AG04449 (cell line): ENCODE measurements at places on chromosomes 5 and 9.

DNA sequence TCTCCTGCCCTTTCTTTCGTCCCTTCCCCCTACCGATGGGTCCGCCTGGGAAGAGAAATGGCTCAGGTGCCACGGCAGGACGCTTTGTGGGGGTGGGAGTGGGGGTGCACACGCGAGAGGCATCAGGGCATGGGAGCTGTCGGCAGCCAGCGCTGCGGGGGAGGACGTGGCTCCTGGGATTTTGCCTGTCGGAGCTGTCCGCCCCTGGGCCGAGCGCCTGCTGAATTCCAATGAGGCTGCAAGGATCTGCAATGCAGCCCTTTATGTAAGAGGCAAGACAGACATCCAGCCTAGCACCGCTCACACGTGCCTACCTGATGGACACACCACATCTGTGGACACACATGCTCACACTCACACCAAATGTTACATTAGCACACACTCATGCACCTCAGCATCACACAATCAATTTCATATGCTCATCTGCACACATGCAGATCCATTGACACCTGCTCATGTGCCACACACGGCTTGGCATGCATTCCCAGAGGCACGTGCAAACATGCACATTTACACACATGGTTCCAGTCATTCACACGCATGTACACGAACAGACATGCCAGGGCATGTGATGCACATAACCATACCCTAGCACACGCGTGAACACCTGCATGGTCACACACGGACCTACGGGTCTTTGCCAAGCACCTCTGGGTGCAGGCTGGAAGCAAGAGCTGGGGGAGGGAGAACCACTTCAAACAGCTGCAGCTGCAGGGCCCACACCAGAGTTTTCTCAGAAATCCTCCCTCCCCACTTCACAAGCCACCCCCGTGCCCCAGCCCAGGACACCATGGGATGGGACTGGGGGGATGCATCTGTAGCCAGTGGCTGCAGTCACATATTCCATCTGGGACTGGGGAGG lies 1.4 kb downstream of the GRIN1 start:
- no peak for DNase-seq

- no peak for DNase-seq
Measured at GRCh38 chr9:114076237-114077161, 1.6 kb downstream of the AMBP start.

DNA sequence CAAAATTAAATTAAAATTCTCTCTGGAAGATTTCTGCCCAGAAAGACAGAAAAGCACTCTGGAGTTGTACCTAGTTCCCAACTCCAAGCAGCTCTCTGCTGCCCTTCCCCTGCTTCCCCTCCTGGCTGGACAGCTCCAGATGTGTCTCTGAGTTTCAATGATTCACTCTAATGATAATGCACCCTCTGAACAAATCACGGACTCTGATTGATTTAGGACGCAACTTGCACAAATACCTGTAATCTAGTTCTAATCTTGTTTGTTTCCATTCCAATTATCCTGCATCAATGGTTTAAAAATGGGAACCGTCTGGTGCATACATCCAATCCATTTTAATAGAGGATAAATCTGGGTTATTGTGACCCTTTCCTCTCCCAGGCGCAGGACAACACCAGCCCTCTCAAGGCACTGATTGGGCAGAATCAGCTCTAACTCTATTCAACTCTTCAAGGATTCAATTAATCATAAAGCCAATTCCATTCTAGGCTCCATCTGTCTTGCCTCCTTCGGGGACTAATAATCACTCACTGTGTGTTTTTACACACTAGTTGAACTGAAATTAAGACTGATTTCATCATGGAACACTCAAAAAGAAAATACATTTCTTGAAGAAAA lies 111.2 kb upstream of the LRRTM2 start:
- DNase-seq, result no peak

- DNase-seq, result no peak
Measured at GRCh38 chr5:72246954-72247442, 73.0 kb downstream of the MRPS27 start.

DNA sequence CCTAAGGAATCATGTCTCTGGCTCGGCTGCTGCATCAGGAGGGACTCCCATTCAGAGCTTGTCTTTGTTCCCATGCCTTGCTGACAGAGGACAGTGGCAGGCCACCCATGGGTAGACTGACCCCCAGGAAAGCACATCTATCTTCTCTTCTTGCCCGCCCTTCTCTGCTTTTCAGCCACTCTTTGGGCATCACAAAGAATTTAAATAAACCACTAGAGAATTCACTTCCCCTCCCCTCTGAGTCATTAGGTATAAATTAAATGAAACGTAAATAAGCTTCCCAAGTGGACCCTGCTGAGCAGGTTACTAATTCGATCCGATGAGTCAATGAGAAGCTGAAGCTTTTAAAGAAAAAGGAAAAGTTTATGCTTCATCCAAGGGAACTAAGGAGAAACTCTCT lies 97.0 kb downstream of the DRD1 start:
- no peak for DNase-seq

GRCh38 chr5:153352685-153353219 lies 137.7 kb upstream of the GRIA1 start:
- no peak for DNase-seq
